ENCODE measurements at places on chromosomes 12 and 14. TPM values are rescaled to one million over a fixed set of nuclear protein-coding genes. Genes with fewer than 3 reads are reported as not detected.

DNA sequence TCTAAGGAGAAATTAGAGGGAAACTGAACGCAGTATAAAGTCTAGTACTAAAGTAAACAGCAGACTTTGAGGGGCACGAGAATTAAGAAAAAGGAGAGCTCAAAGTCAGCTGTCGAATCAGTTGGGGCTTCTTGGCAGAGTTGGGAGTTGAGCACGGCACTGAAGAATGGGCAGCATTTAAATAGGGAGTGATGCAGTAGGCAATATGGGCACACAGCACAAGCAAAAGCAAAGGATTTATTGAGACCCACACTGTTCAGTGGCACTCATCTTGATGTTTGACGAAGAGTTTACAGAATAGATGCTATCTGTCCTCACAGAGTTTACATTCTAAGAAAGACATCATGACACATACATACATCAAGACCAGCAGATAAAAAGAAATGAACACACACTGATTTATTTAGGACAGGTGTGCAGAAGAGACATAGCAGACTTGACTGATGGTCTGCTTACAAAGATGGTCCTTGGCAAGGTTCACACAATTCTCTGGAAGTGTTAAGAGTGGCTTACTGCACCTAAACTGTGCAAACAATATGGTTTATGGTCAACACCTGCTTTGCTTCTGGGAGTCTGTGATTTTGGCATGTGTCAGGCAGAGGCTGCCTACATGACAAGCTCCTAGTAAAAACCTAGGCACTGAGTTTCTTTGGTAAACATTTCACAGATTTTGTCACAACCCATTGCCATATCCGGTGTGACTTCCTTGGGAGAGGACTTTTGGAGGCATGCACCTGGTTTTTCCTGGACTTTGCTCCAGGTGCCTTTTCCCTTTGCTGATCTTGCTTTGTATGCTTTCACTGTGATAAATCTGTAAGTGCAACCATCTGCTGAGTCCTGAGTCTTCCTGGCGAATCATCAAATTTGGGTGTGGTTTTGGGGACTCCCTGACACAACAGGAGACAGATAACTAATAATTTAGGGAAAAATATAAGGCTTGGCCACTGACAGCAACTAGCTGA lies 26.3 kb downstream of the ALKBH1 start:
- no peak overlapping the region for H3K27ac ChIP-seq
- no peak for DNase-seq
- H3K36me3 ChIP-seq: no peaks in the 10 kb centered on the region
- H3K4me1 ChIP-seq: no peaks in the 10 kb centered on the region

- peak overlapping the region; percentile 61 for H3K27ac ChIP-seq
- peak overlapping the region; percentile 90 for H3K4me3 ChIP-seq
- no peaks in the 10 kb centered on the region for H3K36me3 ChIP-seq
These were observed 1.6 kb downstream of the MMP14 start for GRCh38 chr14:22837750-22838538.

DNA sequence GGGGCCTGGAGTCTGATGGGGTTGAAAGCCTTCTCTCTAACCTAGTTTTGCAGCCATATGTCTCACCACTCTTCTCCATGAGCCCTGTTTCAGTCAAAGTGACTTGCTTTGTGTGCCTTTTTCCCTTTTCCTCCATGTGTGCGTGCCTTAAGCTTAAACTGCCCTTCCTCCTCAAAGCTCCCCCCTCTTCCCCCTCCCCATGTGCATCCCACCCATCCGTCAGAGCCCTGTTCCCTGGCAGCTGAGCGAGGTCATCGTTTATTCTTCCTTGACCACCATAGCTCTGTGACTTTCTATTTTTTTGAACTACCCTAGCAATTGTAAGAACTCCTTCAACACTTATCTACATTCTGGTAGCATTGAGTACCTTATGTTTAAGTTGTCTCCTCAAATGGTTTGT lies 24.9 kb downstream of the SAMD4A start:
- peaks cover 4% of the 10 kb centered on the region for H3K4me1 ChIP-seq
- no peaks in the 10 kb centered on the region for H3K27me3 ChIP-seq
- no peak for DNase-seq
- no peaks in the 10 kb centered on the region for H3K36me3 ChIP-seq
- no peak overlapping the region for H3K4me3 ChIP-seq

DNA sequence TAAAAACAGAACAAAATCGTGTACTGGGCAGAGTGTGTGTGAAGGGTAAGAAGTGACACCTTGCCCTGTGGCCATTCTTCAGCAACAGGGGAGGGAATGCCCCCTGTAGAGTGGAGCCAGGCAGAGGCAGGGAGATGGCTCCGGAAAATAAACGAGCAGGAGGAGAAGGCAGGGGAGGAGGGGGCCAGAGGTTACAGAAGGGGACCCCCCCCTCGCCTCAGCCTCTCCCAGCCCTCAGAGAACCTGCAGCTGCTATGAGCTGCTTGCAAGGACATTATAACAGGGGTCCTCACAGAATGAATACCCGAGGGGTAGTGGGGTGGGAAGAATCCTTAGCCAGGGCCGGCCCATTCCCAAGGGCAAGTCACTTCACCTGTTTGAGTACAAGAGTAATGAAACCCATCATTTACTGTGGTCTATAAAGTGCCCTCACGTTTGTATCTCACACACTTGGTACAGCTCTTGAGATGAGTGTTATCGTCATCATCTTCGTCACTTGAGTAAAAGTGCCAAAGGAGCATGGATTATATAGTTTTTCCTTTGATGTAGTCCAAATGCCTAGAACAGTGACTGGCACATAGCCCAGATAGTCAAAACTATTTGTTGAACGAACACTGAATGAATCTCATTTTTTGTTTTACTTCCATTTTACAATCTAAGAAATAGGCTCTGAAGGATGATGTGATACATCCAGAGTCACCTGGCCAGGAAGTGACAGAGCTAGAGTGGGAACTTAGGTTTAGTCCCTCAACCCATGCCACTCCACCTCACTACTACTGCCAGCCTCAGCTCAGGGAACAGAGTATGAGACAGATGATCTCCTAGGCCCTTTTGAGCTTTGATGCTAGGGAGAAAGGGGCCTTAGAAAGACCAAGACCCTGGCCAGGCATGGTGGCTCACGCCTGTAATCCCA lies 14.5 kb downstream of the SCNN1A start:
- peaks cover 8% of the 10 kb centered on the region for H3K4me1 ChIP-seq
- H3K27me3 ChIP-seq: no peaks in the 10 kb centered on the region

DNA sequence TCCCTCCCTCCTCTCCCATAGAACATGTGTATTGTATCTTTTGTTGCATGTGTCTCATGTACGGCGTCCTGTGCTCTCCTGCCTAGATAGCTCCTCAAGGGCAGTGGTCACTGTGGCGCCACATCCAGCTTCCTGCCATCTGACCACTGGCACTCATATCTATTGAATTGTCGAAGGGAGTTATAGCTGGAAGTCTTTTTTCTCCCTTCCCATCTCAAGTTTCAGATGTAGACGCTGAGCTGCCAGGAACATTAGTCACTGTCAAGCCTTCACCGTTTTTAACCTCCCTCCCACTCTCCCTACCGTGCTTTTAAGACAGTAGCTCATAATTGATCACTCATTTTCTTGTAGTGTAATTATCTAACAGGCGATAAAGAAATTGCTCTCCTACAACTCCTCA lies 33.0 kb downstream of the MTHFD1 start:
- no peaks in the 10 kb centered on the region for H3K27me3 ChIP-seq
- no peak overlapping the region for H3K4me3 ChIP-seq
- peaks cover 24% of the 10 kb centered on the region for H3K36me3 ChIP-seq
- no peak overlapping the region for H3K27ac ChIP-seq
- no peak for DNase-seq
- peaks cover 3% of the 10 kb centered on the region for H3K4me1 ChIP-seq

DNA sequence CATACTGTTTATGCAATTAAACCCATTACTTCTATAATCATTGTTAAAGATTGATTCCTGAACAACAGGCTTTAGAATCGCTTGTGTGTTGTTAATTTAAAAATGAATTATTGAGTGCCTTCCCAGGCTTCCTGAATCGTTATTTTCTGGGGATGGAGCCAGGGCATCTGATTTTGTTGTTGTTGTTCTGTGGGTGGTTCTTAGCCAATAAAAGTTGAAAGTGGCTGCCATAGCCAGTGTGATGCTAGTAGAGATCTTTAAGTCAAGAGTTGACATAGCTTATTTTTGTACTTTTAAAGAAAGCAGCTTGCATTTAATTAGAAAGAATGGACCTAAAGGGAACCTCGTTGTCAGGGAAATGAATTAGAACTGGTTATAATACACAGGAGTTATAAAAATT lies 6.4 kb downstream of the GOLGA5 start:
- H3K36me3 ChIP-seq: no peaks in the 10 kb centered on the region
- no peak for DNase-seq
- no peaks in the 10 kb centered on the region for H3K27me3 ChIP-seq
- H3K4me1 ChIP-seq: peaks cover 36% of the 10 kb centered on the region

DNA sequence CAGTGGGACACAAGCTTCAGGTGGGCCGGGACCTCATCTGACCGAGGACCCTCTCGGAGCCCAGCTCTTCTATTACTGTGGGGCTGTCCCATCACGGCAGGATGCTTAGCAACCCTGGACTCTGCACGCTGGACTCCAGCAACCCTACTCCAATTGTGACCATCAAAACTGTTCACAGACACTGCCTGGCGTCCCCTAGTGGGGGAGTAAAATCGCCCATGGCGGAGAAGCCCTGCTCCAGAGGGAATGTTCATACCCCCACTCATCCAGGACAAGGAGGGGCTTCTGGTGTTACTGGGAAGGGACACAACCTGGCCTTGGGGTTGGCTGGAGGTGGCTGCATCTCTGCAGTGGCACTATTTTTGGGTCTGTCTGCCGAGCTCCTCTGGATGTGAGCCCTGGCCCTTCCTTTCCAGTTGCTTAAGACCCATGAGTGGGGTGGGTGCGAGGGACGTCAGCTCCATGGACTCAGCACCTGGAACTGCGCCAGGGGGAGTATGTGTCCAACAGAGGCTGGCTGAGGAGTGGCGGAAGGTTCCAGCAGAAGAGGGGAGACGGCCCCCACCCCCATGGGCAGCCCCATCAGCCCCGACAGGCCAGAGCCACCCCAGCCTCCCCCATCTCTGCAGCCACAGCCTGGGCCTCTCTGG lies 103.8 kb downstream of the RFLNA start:
- H3K27ac ChIP-seq: peak overlapping the region; percentile 55
- DNase-seq: peak; percentile 81
- H3K4me1 ChIP-seq: peaks cover 67% of the 10 kb centered on the region
- H3K27me3 ChIP-seq: no peaks in the 10 kb centered on the region
- no peak overlapping the region for H3K4me3 ChIP-seq

DNA sequence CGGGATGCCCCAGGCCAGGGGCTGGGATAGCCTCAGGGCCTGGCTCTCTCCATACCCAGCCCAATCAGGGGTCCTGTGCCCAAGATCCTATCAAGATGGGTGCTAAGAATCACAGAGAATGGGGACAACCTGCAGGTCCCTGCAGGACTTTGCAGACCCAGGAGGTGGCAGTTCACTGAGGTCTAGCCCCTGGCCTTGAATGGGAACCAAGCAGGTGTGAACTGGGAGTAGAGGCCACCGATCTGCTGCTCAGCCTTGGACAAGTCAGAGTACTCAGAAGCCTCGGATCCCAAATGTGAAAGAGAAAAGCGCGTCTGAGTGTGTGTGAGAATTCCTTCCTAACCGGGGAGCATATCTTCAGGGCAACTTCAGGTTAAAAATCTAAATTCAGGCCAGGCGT lies 76.2 kb downstream of the ARL6IP4 start:
- no peaks in the 10 kb centered on the region for H3K36me3 ChIP-seq
- H3K4me3 ChIP-seq: no peak overlapping the region
- H3K27ac ChIP-seq: no peak overlapping the region
- H3K4me1 ChIP-seq: peaks cover 45% of the 10 kb centered on the region
- H3K27me3 ChIP-seq: no peaks in the 10 kb centered on the region

- H3K4me3 ChIP-seq: no peak overlapping the region
- no peaks in the 10 kb centered on the region for H3K4me1 ChIP-seq
- no peaks in the 10 kb centered on the region for H3K36me3 ChIP-seq
- no peak for DNase-seq
- no peak overlapping the region for H3K27ac ChIP-seq
- peaks cover 40% of the 10 kb centered on the region for H3K27me3 ChIP-seq
These were observed 30.7 kb downstream of the NOC4L start for GRCh38 chr12:132174839-132175490.

- DNase-seq: no peak
- H3K36me3 ChIP-seq: no peaks in the 10 kb centered on the region
- no peaks in the 10 kb centered on the region for H3K27me3 ChIP-seq
- H3K4me1 ChIP-seq: no peaks in the 10 kb centered on the region
- H3K4me3 ChIP-seq: no peak overlapping the region
- H3K27ac ChIP-seq: no peak overlapping the region
These were observed 9.3 kb upstream of the ESR2 start for GRCh38 chr14:64303471-64303917.

GRCh38 chr14:63891148-63891975 lies 38.6 kb downstream of the SYNE2 start:
- no peak overlapping the region for H3K27ac ChIP-seq
- no peak for DNase-seq
- no peaks in the 10 kb centered on the region for H3K27me3 ChIP-seq
- no peaks in the 10 kb centered on the region for H3K36me3 ChIP-seq
- H3K4me3 ChIP-seq: no peak overlapping the region
- H3K4me1 ChIP-seq: peaks cover 30% of the 10 kb centered on the region

GRCh38 chr12:52317468-52318052 lies 3.6 kb downstream of the KRT83 start:
- H3K27me3 ChIP-seq: peaks cover 14% of the 10 kb centered on the region
- no peak overlapping the region for H3K4me3 ChIP-seq
- no peaks in the 10 kb centered on the region for H3K36me3 ChIP-seq
- H3K27ac ChIP-seq: no peak overlapping the region

GRCh38 chr14:32693114-32693513 lies 245.6 kb upstream of the NPAS3 start:
- no peak for DNase-seq
- no peak overlapping the region for H3K4me3 ChIP-seq
- no peaks in the 10 kb centered on the region for H3K4me1 ChIP-seq
- H3K27ac ChIP-seq: no peak overlapping the region
- H3K27me3 ChIP-seq: no peaks in the 10 kb centered on the region

- peak; percentile 23 for DNase-seq
- H3K4me1 ChIP-seq: no peaks in the 10 kb centered on the region
- no peaks in the 10 kb centered on the region for H3K36me3 ChIP-seq
- no peak overlapping the region for H3K4me3 ChIP-seq
- H3K27me3 ChIP-seq: peaks cover 10% of the 10 kb centered on the region
These were observed 24.4 kb upstream of the SERPINA4 start for GRCh38 chr14:94536836-94537235.

GRCh38 chr12:8471090-8471489 lies 15.3 kb downstream of the CLEC6A start:
- H3K27ac ChIP-seq: no peak overlapping the region
- H3K4me1 ChIP-seq: no peaks in the 10 kb centered on the region
- H3K27me3 ChIP-seq: no peaks in the 10 kb centered on the region
- H3K36me3 ChIP-seq: no peaks in the 10 kb centered on the region

Gene CCNB1IP1
- total RNA-seq: 20.8 TPM

Gene CRIP2
- 63.9 TPM for total RNA-seq

Gene OTOGL
- total RNA-seq: 0.07 TPM

Gene SIX4
- 3.6 TPM for total RNA-seq

Gene CEP170B
- total RNA-seq: 2.4 TPM
